ENCODE measurements at places on chromosomes 16 and 17.

DNA sequence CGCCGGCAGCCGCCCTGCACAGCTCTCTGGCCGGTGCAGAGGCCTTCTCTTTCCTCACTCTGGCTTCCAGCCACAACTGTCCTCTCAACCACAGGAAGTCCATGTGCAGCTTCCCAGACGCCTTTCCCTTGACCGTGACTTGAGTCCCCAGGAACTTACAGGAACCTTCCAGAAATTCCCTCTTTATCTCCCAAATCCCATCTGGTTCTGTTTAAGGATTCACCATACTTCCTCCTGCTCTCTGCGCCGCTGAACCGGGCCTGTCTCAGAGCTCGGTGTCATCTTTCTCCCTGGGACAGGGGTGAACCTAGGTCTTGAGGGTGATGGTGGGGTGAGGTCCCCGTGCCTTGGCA, 65.2 kb upstream of the ZNF469 start:
- no peak for DNase-seq

- DNase-seq, result no peak
Measured at GRCh38 chr16:68999114-68999513, 106.3 kb upstream of the HAS3 start.

DNA sequence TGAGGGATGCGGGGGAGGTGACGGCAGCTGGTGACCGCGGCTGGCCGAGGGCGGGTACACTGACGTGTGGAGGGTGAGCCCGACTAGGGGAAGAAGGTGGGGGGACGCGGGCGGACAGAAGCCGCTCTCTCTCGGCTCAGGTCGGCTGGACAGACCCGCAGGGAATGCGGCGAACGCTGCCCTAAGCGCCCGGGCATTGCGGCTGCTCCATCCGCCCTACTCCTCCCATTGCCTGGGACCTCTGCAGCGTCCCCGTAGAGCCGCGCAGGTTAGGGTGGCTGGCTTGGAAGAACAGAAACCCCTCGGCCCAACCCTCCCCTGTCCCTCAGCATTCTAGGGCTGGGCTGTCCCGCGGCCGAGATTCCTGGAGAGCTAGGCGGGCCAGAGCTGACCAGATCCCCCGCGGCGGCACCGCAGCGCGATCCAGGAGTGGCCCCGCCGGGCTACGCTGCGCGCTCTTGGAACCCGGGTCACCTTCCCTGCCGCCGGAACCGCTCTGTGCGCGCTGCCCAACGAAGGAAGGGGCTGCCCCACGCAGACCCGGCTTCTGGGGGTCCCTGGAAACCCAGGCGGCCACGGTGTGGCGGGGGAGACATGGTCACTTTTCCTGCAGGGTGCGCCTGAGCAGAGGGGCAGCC, 3.0 kb downstream of the DLX4 start:
- no peak for DNase-seq

- DNase-seq, result no peak
Measured at GRCh38 chr17:914561-914960, 65.0 kb downstream of the NXN start.

DNA sequence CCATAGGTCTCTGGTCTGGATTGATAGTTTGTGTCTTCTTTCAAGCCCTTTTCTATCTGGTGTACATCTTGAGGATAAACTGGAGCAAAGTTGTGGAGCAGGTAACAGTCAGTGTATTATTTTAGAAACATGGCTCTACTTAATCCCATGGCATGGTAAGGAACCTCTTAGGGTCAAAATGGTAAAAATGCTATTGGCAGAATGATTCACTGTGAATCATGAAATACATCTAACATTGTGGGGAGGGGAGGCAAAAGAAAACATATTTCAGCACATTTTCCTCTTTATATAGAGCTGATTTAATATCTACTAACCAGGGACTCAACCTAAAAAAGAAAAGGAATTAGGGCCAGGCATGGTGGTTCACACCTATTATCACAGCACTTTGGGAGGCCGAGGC, 17.9 kb upstream of the ALDH3A2 start:
- DNase-seq, result no peak

DNA sequence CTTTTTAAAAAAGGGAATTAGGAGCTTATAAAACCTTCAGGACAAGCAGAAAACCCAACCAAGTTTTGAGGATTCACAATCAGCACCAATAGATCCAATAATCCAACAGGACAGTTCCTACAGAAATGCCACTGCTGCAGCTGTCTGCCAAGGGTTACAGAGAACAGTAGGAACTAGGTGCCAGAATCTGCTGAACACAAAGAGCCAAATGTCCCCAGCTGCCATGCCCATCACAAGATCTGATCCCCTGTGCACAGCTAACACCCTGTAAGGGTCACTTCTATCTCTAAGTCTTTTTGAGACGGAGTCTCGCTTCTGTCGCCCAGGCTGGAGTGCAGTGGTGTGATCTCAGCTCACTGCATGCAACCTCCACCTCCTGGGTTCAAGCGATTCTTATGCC, 262.3 kb downstream of the STX8 start:
- no peak for DNase-seq

DNA sequence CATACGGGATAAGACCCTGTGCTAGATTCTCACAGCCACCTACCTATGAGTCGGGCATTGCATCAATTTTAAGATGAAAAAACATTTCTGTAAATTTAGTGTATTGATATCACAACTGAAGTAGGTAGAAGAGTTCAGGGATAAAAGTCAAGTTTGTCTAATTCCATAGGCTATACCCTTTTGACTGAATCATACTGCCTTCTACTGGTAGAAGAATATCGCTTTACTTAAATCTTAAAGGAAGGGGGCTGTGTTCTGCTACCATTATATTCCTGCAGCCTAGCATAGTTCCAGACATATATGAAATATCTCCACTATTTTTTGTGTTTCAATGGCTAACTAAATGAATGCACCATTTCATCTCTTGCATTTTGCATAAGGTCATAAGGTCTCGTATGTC, 1128.6 kb downstream of the CDH8 start:
- no peak for DNase-seq

GRCh38 chr17:57444682-57445450, 188.5 kb downstream of the MSI2 start:
- no peak for DNase-seq

Measured in activated T-helper 1 cell treated with anti-CD3 and anti-CD28 coated beads, Interleukin-12 subunit alpha, Interleukin-12 subunit beta, Interleukin-2, Interleukin-4 antibody, amounts not matched to agents 30 ng/mL and 10 ng/mL and 1 ng/mL, durations not matched to agents 14 hours and 24 hours and 36 hours (primary cell).